Stimulated activated CD4-positive, alpha-beta T cell treated with anti-CD3 and anti-CD28 coated beads, TNF-alpha, amount 100 ng/mL, for 1 hour (primary cell): ENCODE measurements at places on chromosomes 13 and 19.

DNA sequence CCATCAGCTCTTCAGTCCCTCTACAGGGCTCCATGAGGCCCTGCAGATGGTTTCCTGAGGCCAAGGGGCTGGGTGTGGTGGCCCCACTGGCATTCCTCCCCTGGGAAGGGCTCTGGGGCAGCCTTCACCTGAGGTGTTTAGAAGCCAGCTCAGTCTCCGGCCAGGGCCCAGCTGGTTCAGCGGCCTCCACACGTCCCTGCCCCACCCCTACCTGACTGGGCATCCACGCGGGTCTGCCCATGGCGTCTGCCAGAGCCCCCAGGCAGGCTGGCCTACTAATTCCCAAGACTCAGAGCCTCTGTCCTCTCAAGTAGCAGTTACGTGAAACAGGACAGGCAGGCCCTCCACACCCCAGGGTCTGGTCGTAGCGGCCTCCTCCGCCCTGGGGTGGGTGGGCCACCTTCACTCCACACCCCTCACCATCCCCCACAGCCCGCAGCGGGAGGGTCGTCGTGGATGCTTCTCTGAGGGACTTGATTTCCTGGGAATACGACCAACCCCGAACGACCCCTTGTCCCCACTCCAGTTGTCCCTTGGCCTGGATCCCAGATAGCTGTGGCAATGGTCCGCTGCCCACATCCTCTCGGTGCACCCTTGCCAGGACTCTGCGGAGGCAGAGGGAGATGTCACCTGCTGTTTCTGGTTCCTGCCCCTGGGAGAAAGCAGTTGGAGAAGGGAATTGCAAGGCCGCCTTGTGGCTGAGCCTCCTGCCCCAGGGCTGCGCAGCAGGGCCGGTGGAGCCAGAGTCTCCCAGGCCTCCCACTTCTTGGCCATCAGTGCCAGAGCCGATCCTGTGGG is 24.3 kb downstream of the CAPN12 start:
- DNase-seq, result no peak

GRCh38 chr13:52811841-52812240 is 36.6 kb downstream of the PCDH8 start:
- no peak for DNase-seq

- DNase-seq, result no peak
Measured at GRCh38 chr13:90118467-90119071, 1228.9 kb upstream of the MIR17HG start.

GRCh38 chr13:30108216-30108912 is 199.0 kb downstream of the KATNAL1 start:
- DNase-seq, result no peak

GRCh38 chr13:23771552-23771951 is 117.6 kb downstream of the MIPEP start:
- no peak for DNase-seq

- DNase-seq, result no peak
Measured at GRCh38 chr19:31448221-31448657, 99.0 kb upstream of the TSHZ3 start.

DNA sequence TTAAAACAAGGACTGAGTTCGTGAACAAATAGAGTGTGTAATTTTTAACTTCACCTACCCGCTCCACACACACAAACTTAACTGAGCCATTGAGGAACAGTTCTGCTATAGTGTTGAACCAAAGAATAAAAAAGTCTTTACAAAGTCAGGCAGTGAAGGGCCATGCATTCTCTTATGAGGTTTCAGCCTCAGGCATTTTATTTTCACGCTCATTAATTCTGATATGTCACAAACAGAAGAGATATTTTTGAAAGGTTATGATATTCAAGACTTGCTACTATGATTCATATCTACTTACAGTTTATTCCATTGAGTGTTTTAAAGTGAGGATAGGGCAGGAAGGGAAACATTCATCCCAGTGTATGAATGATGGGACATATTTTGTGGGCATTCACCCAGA is 282.2 kb downstream of the SLITRK5 start:
- no peak for DNase-seq

GRCh38 chr13:114130837-114131582 is 1.4 kb downstream of the RASA3 start:
- DNase-seq, result no peak
